ENCODE measurements at places on chromosomes 13 and 19.

- no peak for DNase-seq
These were observed 328.4 kb downstream of the TEX29 start for GRCh38 chr13:111648885-111649284.

- no peak for DNase-seq
These were observed 16.2 kb upstream of the PRODH2 start for GRCh38 chr19:35828692-35829301.

DNA sequence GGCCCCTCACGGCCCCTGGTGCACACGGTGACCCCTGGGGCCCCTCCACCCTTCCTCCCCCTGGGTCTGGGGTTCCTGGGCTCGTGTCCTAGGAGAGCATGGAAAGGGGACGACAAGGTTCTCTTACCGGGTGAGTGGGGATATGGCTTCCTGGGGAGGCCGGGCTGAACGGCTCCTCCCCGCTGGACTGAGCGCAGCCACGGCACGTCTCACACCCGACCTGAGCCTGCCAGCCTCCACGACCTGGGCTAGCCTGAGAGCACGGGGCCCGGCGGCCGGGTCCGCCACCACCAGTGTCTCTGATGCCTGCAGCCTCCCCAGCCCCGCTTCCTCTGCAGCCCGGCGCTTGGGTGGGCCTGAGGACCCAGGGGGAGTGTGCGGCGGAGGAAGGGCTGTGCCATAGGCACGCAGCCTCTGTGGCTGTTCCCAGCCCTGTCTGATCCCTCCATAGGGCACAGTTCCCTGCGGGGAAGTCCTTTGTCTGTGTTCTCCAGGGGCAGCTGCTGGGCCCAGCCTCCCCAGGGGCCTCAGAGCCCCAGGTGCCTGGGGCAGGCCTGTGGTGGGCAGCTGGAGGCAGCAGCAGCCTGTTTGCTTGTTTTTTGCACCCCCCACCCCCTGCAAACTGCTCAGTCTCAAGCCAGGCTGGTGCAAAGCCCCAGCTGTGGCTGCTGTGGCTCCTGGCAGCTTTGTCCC, 15.0 kb downstream of the PLIN4 start:
- DNase-seq, result no peak

DNA sequence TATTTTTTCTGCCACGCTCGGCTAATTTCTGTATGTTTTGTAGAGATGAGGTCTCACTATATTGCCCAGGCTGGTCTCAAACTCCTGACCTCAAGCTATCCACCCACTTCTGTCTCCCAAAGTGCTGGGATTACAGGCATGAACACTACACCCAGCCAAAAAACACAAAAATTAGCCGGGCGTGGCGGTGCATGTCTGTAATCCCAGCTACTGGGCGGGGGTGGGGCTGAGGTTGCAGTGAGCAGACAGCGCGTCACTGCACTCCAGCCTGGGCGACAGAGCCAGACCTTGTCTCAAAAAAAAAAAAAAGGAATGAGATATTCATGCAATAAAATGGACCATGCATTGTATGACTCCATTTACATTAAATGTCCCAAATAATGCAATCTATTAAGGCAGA, 32.2 kb downstream of the VASP start:
- no peak for DNase-seq

DNA sequence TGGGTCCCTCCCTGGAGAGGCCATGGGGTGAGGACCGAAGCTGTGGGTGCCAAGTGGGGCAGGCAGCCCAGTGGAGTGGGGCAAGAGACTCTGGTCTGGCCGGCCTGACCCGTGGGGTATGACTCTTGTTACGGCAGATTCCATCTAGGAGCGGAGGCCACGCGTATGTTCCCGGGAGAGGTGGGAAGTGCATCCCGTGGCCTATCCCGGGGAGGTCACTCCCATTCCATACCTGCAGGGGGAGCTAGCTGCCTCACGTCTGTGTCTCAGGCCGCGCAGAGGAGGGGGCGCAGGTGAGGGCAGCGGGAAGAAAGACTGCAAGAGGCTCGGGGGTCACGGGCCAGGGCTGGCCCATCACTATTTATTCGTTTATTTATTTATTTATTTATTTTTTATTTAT, 4.9 kb downstream of the CSNK1G2 start:
- no peak for DNase-seq

DNA sequence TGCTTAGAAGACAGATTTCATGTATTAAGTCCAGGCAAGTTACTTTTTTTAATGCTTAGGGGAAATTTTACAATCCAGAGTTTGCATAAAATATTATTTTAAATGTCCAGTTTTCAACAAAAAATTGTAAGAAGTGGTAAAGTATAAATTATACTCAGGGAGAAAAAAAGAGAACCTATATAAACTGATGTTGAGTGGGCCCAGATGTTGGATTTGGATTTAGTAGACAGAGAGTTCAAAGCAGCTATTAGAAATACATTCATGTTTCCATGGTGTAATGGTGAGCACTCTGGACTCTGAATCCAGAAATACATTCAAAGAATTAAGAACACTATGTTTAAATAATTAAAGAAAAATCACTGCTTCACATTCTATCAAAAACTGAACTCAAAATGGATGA, 349.9 kb upstream of the ZNF507 start:
- no peak for DNase-seq

- peak; percentile 77 for DNase-seq
These were observed at the start of the genes BRCA2 and ZAR1L for GRCh38 chr13:32315238-32316027. TSS of gene BRCA2 (plus strand) at chr13:32315508. CDS start at chr13:32316461, 953 bp downstream. TSS of gene ZAR1L (minus strand) at chr13:32315363. CDS start at chr13:32311925, 3,438 bp downstream.

GRCh38 chr13:34037636-34038540, 219.9 kb downstream of the RFC3 start:
- peak; percentile 16 for DNase-seq

DNA sequence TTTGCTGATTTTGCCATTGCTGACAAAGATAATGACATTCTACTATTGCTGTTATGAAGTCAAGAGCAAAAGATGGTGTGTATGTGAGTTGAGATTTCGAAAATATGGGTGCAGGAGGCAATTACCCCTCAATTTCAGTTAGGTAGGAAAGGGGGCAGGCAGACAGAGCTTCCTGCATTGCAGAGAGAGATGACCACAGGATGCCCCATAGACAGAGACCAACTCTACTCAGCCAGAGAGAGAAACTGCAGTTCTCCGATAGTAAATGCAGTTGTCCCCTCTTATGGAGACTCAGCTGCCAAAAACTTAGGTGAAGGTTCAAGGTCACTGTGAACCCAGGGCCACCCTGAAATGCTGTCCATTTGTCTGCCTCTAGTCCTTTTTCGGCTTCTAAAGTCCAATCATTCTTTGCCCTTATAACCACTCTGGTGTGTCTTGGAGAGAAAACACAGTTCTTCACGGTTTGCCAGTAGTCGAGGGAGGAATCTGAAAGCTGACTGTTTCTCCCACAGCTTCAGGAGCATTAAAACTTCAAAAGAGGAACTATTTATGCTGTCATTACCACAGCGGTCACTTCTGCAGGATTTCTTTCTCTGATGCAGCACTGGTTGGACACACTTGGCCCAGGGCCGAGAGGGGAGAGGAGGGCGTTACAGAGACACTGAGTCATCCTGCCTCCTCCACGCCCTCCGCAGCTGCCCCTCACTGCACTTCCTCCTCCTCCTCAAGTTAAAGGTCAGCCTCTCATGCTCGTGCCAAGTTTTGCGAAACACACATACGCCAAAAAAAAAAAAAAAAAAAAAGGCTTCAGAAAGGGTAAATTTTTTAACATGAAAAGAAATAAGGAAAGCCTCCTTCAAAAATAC, 264.3 kb downstream of the FOXO1 start:
- DNase-seq, result peak; percentile 64

DNA sequence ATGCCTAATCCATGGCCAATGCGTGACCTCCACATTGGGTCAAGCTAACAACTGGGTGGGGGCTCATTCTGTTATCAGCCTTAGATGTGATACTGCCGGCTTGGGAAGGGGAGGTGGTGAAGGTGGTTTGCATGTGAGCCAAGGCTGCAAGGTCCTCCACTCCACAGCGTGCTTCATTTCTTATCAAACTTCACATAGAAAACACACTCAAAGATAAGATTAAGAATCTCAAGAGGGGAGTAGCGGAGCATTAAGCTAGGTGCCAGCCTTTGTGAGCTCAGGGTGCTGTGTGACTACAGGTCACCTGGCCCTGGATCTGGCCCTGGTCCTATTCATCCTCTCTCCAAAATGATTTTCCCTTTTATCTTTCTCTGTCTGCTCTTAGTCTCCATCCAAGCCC, 13.3 kb upstream of the ARGLU1 start:
- no peak for DNase-seq

DNA sequence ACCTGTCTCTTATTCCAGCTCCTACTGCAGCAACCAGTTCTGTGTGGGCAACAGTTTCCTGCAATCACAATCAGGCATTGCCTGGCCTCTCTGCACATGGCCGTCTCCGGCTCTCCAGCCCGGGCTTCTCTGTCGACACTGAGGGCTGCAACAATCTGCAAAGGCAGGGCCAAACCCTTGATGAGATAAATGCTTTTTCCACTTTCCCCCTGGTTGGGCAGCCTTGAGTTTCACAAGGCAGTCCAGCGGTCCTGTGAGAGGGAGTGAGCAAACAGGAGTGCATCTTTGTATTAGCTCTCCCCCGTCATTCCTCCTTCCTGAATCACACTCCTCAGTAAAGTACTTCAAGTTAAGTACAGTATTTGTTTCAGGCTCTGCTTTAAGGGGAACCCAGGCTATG, 40.7 kb upstream of the VWA8 start:
- DNase-seq, result no peak

- peak; percentile 97 for DNase-seq
These were observed 6.9 kb downstream of the RAB8A start for GRCh38 chr19:16118489-16119033.

- DNase-seq, result no peak
These were observed 4.5 kb downstream of the CDC37 start for GRCh38 chr19:10398819-10399218.

DNA sequence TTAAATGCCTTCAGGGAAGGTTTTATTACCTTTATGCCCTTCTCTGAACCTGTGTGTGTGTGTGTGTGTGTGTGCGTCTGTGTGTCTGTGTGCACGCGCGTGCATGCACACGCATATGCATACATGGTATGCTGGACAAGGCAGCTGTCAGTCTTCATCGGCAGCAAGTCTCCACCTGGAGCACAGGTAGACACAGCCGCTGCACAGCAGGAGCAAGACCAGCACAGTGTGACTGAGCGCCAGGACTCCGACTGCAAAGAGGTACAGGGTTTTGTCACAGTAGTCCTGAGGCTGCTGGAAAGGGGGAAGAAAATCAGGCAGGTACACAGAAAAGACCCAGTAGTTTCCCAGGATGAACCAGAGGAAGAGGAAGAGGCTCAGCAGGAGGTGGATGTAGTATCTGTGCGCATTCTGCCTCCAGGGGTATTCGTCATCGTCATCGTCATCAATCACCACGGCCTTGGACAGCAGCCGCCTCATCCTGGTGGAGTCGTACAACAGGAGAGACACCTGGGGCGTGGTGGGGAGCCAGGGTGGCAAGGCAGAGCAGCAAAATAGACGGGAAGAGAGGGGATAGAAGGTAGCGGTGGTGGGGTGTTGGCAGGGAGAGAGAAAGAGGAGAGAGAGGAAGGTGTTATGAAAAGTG, 12.8 kb upstream of the DHRS12 start:
- no peak for DNase-seq

GRCh38 chr13:64327505-64328194, 2902.5 kb downstream of the PCDH9 start:
- no peak for DNase-seq

- DNase-seq, result no peak
These were observed 2.6 kb downstream of the NEK3 start for GRCh38 chr13:52156724-52157261.

GRCh38 chr19:3801412-3802096, 15.4 kb upstream of the MATK start:
- no peak for DNase-seq

GRCh38 chr13:48819376-48819775, 156.3 kb upstream of the FNDC3A start:
- no peak for DNase-seq

- no peak for DNase-seq
These were observed 40.5 kb upstream of the RCBTB2 start for GRCh38 chr13:48573213-48574007.

DNA sequence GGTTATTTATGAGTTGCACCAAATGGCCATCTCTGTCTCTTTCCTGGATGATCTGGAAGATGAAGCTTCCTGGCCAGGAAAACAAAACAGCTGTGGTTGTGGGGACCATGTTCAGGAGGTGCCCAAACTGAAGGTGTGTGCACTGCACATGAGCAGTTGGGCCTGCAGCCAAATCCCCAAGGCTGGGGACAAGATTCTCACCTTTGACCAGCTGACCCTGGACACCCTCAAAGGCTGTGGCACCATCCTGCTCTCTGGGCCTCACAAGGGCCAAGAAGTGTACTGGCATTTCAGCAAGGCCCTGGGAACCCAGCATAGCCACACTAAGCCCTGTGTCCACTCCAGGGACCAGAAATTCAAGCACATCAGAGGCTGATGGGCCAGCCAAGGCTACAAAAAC, 84.2 kb downstream of the KCNRG start:
- no peak for DNase-seq

- no peak for DNase-seq
These were observed 20.2 kb upstream of the PNMA8B start for GRCh38 chr19:46515879-46516350.

GRCh38 chr13:99505814-99506269, 4.6 kb downstream of the TM9SF2 start:
- DNase-seq, result no peak

DNA sequence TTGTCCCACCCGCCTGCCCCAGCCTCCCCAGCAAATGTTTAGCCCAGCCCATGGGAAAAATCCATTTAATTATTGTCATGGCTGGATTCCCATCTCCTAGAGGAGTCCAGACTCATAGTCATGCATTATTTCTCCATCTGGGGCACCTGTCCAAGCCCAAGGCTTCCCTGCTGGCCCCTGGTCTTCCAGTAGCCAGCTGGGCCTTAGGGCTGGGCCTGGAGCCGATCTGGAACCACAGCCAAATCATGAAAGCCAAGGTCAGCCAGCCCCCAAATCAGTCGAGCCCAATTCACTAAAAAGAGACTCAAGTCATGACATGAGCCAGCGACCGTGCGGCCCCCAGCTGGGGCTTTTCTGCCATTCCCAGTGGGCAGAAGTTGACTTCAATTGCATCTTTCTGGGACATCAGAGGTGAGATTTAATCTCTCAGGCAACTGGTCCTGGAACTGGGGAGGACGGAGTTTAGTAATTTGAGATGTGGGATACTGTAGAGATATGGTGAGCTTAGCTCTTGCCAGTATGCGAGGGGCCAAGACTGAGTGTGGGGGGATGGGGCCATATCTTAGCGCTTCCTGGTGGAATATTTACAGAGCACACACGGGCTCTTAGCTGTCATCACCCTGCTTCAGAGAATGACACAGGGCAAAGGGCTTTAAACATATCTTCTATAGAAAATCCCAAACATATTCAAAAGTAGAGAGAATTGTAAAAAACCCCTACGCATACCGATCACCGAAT, 9.4 kb upstream of the PGLYRP2 start:
- no peak for DNase-seq

GRCh38 chr19:36460046-36460445, 29.3 kb downstream of the ZNF566 start:
- no peak for DNase-seq

GRCh38 chr13:33033986-33034385, 17.8 kb downstream of the KL start:
- DNase-seq, result no peak

GRCh38 chr19:1874554-1875185, 10.6 kb downstream of the ABHD17A start:
- DNase-seq, result no peak

All from GM12864 (cell line).